Progenitor cell of endocrine pancreas (in vitro differentiated cells): ENCODE measurements at places on chromosomes 6 and 20.

DNA sequence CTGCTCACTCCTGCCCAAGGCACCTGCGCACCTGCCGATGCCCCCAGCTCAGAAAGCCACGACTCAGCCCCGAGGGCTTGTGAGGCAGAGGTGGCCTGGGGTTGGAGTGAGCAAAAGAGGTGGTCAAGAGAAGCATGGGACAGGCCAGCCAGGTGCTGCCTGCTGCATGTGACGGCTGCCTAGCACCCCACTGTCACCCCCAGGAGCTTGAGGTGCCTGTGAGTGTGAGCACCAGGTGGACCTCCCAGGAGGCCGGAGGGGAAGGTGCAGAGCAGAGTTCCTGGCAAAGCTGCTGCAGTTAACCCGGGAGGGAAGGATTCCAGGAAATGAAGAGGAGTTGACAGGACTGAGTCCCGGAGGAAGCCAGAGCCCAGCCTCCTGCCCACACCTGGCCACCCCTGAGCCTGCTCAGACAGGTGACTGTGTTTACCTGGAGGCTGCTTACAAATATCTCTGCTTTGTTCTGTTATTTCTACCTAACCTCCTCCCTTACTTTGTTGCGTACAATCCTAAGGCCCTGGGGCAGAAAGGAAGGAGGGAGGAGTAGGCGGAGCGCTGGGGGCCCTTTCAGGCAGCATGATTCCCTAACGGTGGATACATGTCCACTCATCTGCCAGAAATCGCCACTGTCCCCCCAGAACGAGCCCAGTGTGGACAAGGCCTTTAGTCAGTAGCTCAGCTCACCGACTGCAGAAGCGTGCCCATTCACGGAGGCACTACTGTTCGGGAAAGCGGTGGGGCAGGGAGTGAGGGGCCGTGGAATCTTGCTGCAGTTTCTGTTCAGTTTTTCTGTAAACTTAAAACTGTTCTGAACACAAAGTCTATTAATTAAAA, 87.5 kb upstream of the MPC1 start:
- no peak for DNase-seq

DNA sequence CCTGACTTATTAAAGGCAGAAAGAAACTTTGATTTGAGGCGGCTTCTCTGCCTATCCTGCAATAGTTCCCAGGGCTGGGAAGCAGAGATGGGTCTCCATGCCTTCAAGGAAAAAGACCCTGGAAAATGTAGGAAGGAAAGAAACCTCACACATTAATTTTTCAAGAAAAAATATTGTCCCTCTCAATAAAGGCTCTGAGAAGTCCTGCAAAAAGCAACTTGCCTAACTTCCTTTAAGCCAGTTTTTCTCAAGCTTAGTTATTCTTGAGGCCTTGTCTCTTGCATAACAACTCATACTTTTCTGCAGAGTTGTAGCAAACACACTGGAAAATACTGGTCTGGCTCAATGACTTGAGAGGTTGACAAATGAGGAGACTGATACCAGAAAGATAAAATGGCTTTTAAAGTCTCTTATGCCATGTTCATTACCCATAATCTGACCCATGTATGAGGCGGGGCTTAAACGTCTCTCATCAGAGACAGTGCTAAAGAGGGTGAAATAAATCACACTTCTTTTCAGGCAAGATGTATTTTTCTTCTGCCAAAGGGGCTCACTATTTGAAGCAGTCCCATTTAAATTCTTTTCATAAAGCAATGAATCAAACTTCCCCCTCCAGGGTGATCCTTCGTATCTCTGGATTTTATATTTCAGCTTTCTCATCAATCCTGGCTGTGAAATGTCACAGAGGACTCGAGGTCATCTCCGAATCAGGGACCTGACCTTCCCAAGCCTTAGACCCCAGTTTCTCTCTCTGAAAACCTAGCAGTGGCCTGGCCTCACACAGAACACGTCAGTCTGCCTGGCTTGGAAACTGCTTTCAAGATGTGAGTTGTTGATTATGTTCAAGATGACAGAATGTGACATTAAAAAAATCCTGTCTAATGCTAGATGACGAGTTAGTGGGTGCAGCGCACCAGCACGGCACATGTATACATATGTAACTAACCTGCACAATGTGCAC, 82.3 kb upstream of the KCNG1 start:
- no peak for DNase-seq

GRCh38 chr20:44803383-44803941, 6.9 kb downstream of the RIMS4 start:
- no peak for DNase-seq

DNA sequence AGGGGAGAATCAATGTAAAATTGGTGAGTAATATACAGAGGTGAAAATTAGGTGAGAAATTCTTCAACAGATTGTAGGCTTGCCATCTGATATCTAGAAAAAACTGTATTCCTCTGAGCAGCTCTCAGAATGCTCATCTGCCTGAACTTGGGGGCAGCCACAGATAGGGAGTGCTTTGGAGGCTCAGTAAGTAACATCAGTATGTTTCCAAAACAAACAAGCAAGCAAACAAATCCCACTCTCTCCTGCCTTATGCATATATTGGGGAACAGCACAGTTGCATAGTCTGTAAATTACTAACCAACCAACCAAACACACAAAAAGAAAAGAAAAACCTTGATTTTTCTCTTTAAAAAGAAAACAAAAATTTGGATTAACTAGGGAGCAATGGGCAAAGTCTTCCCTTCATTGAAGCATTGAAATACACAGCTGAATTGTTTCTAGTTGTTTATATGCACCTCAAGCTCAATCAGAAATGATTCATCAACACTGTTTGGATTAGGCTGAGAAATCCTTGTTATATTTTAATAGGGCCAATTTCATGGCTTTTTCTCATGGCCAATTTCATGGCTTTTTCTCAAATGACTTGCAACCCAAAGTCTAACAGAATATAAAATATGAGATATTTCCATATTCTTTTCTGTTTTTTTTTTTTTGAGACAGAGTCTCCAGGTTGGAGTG, 50.1 kb upstream of the DEK start:
- no peak for DNase-seq

DNA sequence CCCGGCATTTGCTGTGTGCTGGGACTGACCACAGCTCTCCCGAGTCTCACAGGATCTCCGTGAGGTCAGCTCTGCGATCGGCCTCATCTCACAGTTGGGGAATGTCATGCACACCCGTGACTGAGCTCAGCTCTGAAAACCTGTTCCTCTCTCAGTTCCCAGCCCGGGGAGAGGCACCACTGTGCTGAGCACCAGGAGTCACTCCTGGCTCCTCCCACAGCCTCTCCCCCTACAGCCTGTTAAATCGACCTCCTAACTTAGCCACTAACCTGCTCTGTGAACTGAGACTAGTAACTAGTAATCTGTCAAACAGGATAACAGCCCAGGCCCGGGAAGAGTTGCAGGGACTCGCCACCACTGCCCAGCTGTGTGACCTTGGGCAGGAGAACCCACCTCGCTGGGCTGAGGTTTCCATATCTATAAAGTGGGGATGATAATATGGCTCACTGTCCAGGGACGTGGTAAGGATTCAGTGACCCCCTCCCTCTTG, 20.1 kb upstream of the NOL4L start:
- no peak for DNase-seq

DNA sequence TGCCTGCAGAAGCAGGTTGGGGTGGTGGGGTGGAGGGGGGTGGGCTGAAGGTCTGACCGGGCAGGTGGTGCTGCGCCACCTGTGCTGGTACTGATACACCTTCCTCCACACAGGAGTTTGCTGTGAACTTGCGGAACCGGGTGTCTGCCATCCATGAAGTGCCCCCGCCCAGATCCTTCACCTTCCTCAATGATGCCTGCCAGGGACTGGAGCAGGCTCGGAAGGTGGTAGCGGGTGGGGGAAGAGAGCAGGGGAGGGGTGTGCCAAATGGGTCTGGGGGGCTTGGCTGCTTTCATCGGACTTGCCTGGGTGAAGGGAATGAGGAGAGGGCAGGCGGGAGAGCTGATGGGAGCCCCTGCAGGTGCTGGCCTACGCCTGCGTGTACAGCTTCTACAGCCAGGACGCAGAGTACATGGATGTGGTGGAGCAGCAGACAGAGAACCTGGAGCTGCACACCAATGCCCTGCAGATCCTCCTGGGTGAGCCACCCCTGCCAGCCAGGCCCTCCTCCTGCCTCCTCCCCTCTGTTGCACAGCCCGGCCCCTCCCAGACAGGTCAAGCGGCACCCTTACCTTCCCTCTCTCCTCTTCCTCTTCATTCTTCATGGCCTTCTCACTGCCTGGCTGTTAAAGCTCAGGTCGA, 6.7 kb downstream of the DNPH1 start:
- no peak for DNase-seq

DNA sequence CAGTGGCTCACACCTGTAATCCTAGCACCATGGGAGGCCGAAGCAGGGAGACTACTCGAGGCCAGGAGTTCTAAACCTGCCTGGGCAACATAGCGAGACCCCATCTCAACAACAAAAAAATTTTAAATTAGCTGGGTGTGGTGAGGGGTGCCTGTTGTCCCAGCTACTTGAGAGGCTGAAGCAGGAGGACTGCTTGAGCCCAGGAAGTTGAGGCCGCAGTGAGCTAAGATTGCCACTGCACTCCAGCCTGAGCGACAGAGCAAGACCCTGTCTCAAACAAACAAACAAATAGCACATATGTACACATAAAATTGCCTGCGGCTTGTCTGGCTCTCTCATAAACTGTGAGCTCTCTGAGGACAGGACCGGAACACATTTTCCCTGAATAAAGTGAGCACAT, 106.3 kb downstream of the BANF2 start:
- DNase-seq = no peak

- no peak for DNase-seq
Measured at GRCh38 chr20:3632311-3633004, 30.7 kb downstream of the GFRA4 start.

- no peak for DNase-seq
Measured at GRCh38 chr6:170145272-170145592, 145.6 kb downstream of the DLL1 start.

GRCh38 chr6:33757906-33758305, 11.2 kb upstream of the IP6K3 start:
- no peak for DNase-seq

DNA sequence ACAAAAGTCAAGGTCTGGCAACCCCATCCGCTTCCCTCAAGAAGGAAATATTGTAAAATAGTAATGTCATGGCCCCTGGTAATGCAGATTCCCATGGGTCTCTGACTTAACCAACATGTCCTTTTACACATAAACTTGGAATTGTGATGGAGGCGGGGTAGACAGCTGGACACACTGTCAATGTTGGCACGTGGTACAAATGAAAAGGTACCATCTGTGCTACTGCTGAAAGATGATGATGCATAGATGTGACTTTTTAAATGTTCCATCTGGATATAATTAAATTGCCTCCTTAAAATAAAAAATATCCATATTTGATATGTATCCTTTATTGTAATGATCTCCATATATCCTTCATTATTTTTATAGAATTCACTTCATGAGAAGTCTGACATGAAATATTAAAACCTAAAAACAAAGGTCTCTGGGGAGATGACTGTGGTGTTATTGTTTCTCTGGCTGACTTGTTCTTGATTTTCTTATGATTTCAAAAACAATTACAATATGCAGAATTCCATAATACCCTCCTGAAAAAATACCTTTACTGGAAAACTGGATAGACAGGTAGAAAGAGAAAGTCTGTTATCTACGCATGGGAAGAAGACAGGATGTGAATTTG, 104.5 kb downstream of the MKKS start:
- DNase-seq = no peak

GRCh38 chr6:169073311-169073710, 180.3 kb downstream of the THBS2 start:
- no peak for DNase-seq

DNA sequence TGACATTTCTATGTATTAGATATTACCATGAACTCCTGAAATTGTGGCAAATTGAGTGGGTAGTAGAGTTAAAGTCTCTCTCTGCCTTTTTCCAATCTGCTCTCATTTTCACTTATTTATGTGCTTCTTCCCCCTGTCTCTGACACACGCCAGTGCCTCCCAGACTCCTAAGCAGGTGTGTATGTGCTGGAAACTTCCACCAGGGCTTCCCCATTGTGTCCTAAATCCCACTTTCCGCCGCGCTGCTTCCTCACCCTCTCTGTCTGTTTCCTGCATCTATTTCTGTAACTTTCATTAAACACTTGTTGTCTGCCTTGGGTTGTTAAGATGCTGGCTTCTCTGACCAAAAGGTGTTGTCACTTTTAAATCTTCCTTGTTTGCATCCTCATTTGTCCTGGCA, 97.6 kb upstream of the HDGFL1 start:
- DNase-seq = no peak

- no peak for DNase-seq
Measured at GRCh38 chr6:37695857-37696219, 1.8 kb downstream of the MDGA1 start.

- no peak for DNase-seq
Measured at GRCh38 chr6:85000001-85000400, 235.6 kb upstream of the TBX18 start.

GRCh38 chr6:143803769-143804568, 39.2 kb upstream of the LTV1 start:
- no peak for DNase-seq

GRCh38 chr6:134806180-134806798, 143.6 kb downstream of the ALDH8A1 start:
- no peak for DNase-seq

DNA sequence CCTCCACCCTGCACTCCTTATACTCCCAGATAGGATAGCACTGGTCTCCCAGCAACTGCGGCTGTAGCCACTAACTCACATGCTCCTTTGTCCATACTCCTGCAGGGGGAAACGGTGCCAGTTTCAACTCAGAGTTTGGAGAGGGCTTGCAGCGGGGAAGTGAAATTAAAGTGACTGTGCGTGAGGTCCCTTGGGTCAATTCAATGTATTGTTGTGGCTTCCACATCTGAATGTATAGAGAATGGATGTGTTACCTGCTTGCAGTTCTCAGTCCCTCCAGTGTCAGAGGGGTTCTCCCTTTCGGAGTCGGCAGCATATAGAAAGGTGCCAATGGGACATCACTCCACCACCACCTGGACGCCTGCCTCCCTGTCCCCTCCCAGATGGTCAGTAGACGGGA, 93.6 kb upstream of the CNKSR3 start:
- no peak for DNase-seq

DNA sequence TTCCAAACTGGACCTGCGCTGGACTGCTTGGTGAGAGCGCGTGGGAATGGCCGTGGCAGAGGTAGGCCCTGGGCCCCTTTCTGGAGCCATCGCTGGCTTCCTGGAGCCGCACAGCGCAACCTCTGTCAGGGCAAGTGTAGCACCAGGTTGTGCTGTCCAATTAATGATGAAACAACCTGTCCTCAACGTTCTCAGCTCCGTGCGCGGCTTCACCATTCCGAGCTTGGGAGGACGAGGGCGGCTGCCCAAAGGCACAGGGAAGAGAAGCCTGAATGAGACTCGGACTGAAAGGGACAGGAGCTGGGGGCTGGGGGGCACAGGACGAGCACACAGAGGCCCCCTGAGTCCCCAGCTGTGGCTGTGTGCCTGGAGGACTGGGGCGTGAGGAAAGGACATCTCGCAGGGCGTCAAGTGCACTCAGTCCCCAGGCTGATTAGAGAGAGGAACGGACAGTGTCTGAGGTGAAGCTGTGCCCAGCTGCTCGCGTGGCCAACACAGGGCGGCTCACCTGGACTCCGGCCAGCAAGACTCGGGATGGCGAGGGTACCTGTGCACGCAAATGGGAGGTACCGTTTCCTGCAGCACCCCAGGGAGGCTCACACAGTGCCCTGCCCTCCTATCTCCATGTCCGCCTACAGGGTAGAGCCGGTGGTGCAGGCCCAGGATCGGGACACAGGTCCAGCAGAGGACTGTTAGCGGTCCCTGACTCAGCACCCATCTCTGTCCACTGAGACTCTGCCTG, 403.3 kb downstream of the TAF4 start:
- no peak for DNase-seq

- no peak for DNase-seq
Measured at GRCh38 chr20:36093025-36093803, 61.3 kb upstream of the EPB41L1 start.

- DNase-seq = no peak
Measured at GRCh38 chr6:157054531-157054979, 268.8 kb downstream of the TMEM242 start.
